ENCODE measurements at places on chromosomes 4 and X.

GRCh38 chr4:37138789-37139188 is 105.8 kb upstream of the NWD2 start:
- DNase-seq: no peak

- no peak for DNase-seq
Measured at GRCh38 chrX:74218895-74219294, 85.1 kb upstream of the ZCCHC13 start.

DNA sequence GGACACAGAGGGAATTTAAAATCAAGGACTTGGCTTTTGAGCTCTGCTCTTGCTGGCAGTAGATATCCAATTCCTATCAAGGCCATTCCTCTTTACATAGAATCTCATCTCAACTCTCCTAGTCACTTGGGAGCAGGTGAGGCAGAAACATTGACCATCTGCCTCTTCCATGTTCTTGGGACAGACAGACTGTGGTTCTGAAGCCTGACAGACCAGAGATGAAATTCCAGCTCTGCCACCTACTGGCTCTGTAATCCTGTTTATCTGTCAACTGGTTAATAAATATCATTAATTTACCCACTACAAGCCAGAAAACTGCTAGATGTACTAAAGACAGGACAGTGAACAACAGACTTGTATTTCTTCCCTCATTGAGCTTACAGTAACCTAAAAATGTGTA is 300.8 kb downstream of the ADGRL3 start:
- no peak for DNase-seq

DNA sequence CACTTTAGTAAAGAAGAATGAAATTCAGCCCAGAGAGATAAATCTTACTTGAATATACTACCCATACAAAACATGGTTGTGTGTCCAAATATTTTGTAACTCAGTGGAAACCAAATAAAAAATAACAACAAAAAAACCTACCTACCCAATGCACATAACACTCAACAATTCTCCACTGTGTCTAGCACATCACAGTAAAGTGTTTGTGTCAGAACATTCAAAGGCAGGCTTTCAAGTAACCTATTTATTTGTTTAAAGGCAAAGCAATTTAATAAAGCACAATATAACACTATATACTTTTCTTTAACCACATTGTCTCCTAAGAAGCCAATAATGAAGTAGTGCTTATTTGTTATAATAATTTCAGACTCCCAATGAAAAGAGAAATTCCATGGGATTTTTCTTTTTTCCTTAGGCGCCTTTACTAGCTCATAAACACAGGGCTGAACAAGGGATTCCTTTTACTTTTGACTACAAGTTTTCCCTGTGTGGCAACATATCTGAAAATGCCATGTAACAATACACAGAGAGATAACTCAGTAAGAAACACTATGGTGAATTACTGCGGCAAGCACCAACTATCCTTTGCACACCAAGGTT is 13.7 kb downstream of the RASGEF1B start:
- DNase-seq: no peak

DNA sequence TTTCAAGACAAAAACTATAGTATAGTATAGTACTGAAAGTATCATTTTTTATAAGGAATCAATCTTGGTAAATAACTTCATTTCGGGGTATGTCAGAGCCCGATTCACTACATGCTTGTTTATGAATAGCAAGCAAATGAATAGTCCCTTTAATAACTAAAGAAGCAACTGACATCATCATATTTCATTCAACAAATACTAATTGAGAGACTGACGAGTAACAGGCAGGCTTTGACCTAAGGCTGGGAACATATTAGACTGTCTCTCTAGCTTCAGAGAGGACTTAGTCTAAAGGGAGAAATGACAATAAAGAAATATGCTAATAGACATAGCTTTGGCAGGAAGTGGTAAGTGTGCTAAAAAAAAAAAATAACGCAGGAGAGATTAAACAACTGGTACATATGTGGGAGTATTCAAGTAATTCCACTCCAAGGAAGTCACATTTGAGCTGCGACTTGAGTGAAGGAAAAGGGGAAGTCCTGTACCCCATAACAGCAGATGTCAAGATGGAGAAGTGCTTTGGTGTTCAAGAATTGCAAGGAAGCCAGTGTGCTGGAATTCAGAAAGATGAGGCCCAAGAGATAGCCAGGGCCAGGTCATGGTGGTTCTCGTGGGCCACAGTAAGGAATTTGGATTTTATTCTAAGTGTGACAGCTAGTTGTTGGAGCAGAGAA is 284.9 kb downstream of the FBXO8 start:
- no peak for DNase-seq

DNA sequence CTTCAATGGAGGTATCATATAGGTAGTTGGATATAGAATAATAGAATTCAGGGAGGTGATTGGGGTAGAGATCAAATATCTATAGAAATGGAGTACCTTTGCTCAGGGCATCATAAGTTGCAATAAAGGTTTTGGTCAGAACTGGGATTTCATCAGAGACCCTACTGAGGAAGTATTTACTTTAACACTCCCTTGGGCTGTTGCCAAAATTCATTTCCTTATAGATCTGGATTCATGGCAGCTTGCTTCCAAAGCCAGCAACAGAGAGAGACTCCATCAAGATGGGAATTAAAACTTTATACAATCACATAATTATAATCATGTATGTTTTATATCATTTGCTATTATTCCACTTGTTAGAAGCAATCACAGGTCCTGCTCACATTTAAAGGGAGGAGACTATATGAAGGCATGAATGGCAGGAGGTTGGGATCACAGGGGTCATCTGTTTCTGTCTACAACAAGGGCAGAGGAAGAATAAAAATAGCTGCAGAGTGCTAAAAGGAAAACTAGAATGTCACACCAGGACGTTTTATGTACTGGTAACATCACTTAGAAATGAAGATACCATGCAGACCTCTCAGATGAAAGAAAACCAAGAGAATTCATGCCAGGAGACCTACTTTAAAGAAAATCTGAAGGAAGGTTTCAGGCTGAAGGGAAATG is 902.1 kb upstream of the LCORL start:
- DNase-seq: no peak

- DNase-seq: no peak
Measured at GRCh38 chrX:132744470-132744869, 214.0 kb downstream of the HS6ST2 start.

DNA sequence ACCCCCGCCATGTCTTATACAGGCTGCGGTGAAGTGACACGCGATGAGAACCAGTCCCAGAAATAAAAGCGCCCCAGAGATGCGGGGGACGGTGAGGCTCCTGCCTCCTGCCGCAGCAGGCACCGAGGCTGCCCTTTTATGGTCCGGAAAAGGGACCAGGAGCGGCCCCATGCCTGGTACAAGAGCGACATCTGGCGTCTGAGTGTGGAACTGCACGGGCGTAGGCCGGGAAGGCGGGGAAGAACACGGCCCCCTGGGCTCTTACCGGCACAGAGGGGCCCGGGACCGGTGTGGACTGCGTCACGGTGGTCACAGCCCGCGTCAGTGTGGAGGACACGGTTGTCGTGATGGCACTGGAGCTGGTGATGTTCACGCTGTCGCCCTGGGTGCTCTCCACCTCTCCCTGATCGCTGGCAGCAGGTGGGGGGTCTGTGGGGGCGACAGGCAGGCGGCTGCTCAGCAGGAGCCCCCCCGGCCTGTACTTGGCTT is 8.9 kb upstream of the RENBP start:
- peak; percentile 77 for DNase-seq

DNA sequence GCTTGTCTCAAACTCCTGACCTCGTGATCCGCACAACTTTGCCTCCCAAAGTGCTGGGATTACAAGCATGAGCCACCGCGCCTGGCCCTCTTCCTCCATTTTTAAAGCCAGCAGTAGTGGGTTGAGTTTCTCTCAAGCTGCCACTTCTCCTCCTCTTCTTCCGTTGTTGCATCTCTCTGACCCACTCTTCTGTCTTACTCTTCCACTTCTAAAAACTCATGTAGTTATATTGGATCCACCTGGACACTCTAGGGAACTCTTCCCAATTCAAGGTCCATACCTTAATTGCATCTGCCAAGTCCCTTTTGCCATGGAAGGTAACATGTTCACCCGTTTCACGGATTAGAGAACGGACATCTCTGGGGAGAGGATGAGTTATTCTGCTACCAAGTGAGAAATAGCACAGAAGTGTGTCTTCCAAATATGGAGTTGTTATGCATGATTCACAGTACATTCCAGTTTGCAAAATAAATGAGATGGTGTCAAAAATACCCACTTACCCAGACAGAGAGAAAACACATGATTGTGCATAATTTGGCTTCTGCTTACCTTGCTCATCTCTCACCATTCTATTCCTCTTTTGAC is 51.8 kb downstream of the GBA3 start:
- DNase-seq: no peak

- DNase-seq: peak; percentile 51
Measured at GRCh38 chr4:55321707-55322264, 24.3 kb upstream of the SRD5A3 start.

GRCh38 chrX:130593911-130594310 is 192.1 kb downstream of the RBMX2 start:
- no peak for DNase-seq

GRCh38 chr4:87732033-87732765 is 67.2 kb upstream of the IBSP start:
- no peak for DNase-seq

GRCh38 chr4:26139310-26139924 is 181.4 kb upstream of the RBPJ start:
- DNase-seq: no peak

- peak; percentile 22 for DNase-seq
Measured at GRCh38 chrX:103215425-103215991, 600 bp downstream of the BEX4 start.

GRCh38 chrX:1486749-1487361 is 34.1 kb upstream of the ASMTL start:
- DNase-seq: peak; percentile 7

DNA sequence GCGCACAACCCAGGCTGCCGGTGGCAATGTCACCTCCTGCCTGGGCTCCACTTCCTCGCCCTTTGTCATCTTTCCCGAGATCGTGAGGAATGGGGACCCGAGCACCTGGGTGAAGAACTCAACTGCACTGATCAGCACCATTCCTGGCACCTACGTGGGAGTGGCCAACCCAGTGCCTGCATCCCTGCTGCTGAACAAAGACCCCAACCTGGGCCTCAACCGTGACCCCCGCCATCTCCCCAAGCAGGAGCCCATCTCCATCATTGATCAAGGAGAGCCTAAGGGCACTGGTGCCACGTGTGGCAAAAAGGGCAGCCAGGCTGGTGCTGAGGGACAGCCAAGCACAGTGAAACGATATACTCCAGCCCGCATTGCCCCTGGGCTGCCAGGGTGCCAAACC is 32.3 kb downstream of the BCORL1 start:
- no peak for DNase-seq

DNA sequence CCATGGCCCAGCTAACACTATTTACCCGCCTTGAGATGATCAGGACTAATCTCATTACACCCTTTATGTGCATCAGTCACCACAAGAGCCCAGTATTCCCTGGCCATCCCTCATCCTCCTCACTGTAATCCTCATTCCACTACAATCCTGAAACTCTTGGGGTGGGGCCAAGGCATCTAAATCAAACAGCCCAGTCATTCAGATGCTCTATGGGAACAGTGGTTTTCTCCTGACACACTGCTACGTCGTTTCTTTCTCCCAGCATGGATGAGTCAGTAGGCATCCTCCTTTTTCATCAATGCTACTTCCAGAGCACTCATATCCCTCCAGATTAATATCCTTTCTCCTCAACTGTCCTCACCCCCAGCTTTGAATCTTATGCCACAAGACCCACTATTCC is 5.6 kb downstream of the SDAD1 start:
- no peak for DNase-seq

- DNase-seq: peak; percentile 18
Measured at GRCh38 chrX:68196939-68197791, 236.1 kb downstream of the OPHN1 start.

GRCh38 chr4:73613130-73613529 is 7.1 kb downstream of the RASSF6 start:
- DNase-seq: no peak

DNA sequence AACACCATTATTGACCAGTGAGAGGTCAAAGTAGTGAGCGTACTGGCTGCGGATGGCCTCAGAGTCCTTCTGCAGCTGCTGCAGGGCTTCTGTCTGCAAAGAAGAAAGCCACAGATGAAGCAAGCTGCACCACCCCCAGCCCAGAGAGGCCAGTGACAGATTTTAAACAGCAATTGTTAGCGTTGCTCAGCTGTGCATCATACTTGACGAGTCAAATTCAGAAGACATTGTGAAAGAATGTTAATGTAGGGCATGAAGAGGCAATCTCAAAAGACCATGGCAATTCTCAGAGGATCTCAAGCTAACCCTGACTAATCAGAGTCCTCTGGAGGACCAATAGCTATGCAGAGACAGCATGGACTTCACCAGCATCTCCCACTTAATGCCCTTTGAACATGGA is 16.6 kb downstream of the DKC1 start:
- no peak for DNase-seq

DNA sequence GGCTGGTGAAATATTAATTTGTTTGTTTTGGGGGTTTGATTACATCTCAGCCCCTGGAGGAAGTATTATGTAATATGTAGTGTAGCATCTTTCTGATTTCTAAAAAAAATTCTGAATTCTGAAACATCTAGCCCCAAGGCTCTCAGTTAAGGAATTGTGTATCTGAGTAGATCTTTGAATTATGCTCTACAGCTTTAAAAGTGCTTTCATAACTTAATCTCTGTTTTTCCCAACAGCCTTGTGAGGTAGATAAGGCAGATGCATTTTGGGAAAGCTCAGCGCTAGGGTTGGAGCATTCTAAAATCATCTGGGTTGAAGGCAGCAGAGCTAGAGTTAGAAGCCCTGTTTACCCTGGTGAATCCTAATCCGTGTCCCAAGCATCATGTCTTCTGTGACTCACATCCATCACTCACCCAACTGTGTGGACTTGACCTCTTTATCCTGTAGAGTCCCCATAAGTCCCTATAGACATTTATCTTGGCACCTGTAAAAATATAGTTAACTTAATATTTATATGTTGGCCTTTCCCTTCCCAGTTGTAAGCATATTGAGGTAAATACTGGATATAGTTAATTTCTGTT is 49.8 kb downstream of the FNIP2 start:
- no peak for DNase-seq

GRCh38 chr4:70359115-70359661 is 1.4 kb upstream of the SMR3A start:
- DNase-seq: no peak

- DNase-seq: no peak
Measured at GRCh38 chr4:31548021-31548420, 827.9 kb downstream of the PCDH7 start.
